Kasumi-1 (cell line): ENCODE measurements at places on chromosomes 3 and 15.

DNA sequence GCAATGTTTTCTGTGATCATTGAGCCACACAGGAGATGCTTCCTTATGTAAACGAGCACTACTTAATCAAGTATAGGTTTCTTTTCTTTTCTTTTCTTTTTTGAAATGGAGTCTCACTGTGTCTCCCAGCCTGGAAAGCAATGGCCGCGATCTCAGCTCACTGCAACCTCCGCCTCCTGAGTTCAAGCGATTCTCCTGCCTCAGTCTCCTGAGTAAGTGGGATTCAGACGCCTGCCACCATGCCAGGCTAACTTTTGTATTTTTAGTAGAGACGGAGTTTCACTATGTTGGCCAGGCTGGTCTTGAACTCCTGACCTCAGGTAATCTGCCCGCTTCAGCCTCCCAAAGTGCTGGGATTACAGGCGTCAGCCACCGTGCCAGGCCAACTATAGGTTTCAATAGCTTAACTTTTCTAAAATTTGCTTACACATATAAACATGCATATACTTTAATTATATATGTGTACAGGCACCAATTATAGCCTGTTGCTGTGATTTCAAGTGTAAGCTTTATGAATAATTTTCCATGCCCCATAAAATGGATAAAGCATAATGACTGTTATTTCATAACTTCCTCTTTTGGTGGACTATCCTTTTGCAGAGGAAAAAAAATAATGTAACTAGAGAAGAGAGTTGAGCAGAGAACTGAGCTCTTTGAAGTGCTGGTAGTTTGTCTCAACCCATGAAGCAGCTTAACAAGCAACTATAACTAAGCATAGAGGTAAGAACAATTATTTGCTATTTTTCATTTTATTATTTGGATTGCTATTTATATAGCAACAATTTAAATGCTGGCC lies 24.8 kb upstream of the MBNL1 start:
- peak; percentile 94 for DNase-seq

DNA sequence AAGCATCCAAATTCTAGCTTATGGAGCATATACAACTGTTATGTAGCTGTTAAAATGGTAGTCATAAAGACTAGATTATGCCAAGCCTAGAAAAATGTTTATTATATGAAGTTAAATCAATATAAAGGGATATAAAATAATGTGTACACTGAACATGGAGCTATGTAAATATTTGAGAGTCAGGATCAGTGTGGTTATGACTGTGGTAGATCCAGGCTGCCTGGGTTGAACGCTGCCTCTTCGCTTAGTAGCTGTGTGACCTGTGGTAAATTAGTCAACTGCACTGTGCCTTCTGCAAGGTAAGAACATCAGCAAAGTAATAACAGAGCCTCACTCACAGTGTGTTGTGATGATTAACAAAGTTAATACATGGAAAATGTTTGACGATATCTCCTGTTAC lies 212.2 kb downstream of the RBMS3 start:
- DNase-seq: no peak

- DNase-seq: no peak
These were observed 63.3 kb downstream of the ABTB1 start for GRCh38 chr3:127735767-127736693.

DNA sequence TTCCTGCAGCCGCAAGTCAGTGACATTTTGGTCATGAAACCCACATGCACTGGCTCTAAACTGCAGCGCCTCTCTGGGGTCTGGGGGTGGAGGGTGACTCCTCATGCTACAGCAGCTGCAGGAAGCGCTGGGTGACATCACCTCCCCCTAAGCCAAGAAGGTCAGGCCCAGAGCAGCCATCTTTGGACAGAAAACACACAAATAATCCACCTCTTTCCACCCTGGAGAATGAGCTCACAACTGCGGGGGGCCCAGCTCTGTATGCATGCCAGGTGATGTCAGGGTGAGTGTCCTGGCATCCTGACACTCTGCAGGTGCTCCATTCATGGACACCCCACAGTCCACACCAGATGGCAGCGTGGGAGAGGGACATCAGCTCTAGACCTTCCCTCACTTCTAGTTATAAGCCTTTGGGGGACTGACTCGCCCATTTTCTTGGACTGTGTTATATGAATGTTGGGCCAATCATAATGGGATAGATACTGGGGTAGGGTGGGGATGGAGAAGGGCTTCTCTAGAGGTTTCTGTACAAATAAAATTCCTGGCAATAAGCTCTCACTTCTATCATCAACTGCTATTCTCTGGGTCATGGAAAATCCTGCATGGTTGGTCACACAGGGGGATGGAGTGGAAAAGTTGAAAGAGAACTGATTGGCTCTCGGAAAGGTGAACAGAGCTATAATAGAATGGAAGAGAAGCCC lies 70.7 kb upstream of the THBS1 start:
- DNase-seq: no peak

DNA sequence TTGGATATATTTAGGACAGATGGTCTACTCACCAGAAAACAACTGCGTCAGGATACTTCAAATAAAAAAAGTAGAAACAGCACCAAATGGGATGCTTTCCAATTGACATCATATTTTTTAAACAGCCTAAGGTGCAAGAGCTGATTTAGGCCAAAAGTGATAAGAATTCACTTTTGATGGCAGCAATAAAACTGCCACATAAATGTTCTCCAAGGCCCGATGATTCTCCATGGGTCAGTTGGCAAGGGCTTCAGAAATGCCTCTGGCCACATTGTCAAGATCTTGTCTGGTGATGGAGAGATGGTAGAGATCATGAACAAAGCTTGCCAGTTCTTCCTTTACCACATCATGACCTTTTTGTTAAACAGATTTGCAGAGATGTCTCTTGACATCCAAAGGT lies 38.9 kb downstream of the LDHAL6B start:
- DNase-seq: no peak

DNA sequence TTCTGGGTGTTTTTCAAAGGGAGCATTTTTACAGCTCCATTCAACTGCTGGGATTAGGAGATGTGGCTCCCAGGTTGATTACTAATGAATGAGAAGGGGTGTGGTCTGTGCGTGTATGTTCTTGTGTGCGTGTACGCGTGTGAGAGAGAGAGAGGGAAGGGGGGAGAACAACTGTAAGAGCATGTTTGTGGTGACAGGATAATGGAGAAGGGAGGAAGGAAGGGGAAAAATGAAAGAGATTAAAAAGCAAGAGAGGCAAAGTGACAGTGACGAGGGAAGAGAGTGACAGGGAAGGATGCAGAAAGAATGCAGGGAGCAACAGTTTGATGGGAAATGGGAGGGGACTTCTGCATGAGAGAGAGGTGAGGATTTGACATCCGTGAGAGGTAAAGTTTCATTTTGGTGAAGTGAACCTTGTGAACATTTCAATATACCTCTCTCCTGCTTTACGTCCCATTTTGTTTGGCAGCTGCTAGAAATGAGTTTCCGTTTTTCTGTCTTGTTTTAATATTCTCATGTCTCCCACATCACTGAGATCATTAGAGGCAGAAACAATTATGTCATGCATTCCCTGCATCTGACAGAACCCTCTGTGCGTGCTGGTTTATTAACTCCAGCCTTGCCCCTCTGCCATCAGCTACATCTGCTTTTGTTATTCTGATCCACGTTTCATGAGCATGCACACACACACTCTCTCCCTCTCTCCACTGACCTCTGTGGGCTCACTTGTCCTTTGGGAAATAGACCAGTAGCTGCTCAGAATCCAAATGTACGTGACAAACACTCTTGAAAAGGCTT lies 161.6 kb downstream of the GAP43 start:
- peak; percentile 45 for DNase-seq
